ENCODE measurements at places on chromosomes 2 and 18.

- no peak for DNase-seq
Observed at GRCh38 chr2:42385225-42385624, 24.2 kb upstream of the COX7A2L start.

GRCh38 chr2:122105877-122106206 lies 350.4 kb downstream of the TSN start:
- DNase-seq: no peak

DNA sequence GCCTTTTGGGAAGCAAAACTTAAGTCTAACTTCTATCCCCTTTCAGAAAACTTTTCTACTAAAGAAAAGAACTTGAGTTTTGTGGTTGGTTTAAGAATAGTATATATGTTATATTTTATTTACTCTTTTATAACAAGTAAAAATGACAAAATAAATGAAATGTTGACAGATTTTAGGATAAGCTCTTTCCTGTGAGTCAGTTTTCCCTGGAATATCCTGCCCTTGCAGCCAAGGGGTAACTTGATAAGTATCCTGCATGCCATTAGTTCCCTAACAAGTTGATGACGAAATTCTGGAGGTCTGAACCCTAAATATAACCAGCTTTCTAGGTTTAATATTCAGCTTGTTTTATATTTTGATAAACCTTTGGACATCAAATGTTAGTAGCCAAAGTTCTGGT lies 7.3 kb upstream of the HTR2B start:
- DNase-seq: no peak

- DNase-seq: no peak
Observed at GRCh38 chr2:174444761-174445160, 42.1 kb downstream of the GPR155 start.

DNA sequence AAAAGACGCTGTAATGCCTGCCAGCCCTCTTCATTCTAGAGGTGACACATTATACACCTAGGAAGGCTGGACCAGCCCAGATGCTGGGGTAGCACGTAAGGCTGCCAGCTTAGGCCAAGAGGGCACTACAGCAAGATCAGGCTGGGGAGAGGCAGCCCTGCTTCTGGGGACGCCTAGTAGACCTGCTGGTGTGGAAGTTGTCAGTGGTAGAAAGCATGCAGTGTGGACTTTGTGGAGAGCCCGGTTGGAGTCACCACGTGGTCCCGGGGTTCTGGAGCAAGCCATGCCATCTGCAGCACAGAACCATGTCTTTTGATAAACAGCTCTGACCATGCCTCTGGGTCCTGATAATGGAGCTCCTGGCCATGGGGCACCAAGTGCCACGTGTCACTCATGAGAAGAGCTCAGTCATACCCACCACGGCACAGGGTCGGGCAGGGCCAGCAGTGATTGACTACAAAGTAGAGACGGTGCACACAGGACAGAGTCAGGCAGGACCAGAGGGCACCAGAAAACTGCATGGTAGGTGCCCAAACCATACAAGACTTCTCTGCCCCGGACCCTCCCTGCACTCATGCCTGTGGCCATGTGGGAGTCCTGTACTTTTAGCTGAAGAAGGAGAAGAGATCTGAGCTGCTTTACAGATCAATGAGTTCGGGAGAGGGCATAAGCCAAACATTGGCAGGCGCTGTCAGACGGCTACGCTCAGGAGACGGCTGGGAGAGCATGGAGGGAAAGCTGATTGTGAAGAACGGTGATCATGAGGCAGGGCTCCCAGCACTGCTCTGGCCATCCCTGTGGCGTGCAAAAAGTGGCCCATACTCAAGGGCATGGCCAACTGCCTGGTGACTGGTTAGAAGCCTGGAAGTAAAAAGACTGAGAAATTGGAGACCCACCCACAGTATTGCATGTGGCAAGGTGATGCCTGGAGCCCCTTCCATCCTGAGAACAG lies 114.9 kb downstream of the EIPR1 start:
- DNase-seq: no peak

DNA sequence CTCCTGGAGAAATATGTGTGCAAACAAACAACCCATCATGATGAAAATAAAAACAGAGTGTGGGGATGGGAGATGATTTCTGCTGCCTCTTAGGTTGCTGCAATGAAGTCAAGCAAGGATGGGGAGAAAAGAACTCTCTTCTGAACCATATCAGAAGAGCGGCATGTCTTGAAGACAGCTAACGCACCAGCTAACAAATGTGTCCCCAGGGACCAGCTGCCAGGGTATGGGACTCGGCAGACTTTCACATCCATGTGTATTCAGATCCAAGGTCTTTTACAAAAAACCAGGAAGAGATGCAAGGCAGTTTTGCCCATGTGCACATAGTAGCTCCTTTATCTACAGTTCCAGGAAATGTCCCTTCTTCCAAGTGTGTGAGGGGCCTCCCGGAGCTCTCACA lies 125.4 kb downstream of the CLIP4 start:
- no peak for DNase-seq

Data from stimulated activated CD8-positive, alpha-beta memory T cell treated with anti-CD3 and anti-CD28 coated beads, Interleukin-2, amount 100 ng/mL, for 48 hours (primary cell).